ENCODE measurements at places on chromosomes 5 and 9. TPM values are rescaled to one million over a fixed set of nuclear protein-coding genes. Genes with fewer than 3 reads are reported as not detected.

- no peaks in the 10 kb centered on the region for H3K27me3 ChIP-seq
- no peaks in the 10 kb centered on the region for H3K36me3 ChIP-seq
- no peak overlapping the region for H3K27ac ChIP-seq
- DNase-seq, result no peak
- no peaks in the 10 kb centered on the region for H3K4me1 ChIP-seq
- no peak overlapping the region for H3K4me3 ChIP-seq
Measured at GRCh38 chr5:159353661-159354252, 23.5 kb upstream of the IL12B start.

DNA sequence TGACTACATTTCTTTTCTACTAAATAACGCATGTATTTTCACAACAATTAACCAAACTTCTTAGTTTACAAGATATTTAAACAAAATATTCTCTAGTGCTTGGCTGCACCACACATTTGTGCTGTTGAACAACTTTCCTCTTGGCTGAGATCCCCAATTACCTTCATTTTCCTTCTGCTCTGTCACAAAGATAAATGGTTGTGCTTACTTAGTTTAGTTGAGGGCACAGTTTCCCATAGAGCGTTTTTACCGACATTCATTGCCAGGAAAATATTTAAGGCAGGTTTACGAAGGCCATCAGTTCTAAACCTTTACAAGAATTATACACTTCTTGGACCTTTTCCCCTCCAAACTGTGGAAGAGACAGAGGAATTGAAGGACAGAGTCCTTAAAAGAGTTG lies 60.7 kb downstream of the PRUNE2 start:
- no peak for DNase-seq
- no peak overlapping the region for H3K4me3 ChIP-seq
- H3K36me3 ChIP-seq, result peaks cover under 1% of the 10 kb centered on the region
- no peaks in the 10 kb centered on the region for H3K4me1 ChIP-seq
- H3K27ac ChIP-seq, result no peak overlapping the region

DNA sequence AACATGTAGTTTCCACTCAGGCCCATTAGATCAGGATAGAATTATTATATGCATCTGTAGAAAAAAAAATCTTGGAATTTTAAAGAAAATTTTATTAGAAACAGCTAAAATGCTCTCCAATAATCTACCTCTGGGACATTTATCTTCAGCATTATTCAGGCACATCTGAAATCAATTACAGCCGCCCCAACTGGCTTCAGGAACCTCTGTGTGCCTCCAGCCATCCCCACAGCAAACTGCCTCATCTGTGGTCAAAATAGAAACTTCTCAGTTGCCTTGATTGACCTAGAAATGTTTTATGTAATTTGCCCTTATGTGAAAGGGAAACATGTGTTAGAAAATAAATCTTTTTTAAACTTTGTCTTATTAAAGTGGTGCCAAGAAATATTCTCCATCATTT lies 120.1 kb upstream of the LPAR1 start:
- DNase-seq, result no peak
- H3K36me3 ChIP-seq, result no peaks in the 10 kb centered on the region
- H3K4me3 ChIP-seq, result no peak overlapping the region
- no peak overlapping the region for H3K27ac ChIP-seq
- H3K27me3 ChIP-seq, result no peaks in the 10 kb centered on the region

DNA sequence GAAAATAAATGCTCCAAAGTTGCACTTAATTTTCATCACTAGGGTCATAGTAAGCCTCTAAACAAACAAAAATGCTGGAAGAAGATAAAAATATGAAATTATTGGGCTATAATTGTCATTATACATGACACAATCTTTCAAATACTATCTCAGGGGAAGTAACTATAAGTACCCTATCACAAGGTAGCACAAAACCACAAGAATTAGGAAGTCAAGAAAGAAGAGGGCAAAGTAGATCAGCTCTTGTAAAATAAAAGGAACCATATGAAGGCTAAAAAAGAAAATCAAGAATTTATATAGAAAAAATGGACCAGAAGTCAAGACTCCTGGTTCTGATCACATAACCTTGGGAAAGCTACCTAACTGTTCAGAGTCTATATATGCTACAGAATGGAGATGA lies 48.1 kb downstream of the DIAPH1 start:
- no peak overlapping the region for H3K27ac ChIP-seq
- H3K36me3 ChIP-seq, result peaks cover 56% of the 10 kb centered on the region
- no peak for DNase-seq
- H3K27me3 ChIP-seq, result no peaks in the 10 kb centered on the region

GRCh38 chr5:14109771-14110170 lies 33.4 kb upstream of the TRIO start:
- peaks cover 22% of the 10 kb centered on the region for H3K4me1 ChIP-seq
- H3K27ac ChIP-seq, result no peak overlapping the region
- peaks cover 16% of the 10 kb centered on the region for H3K27me3 ChIP-seq
- DNase-seq, result no peak
- H3K4me3 ChIP-seq, result no peak overlapping the region
- no peaks in the 10 kb centered on the region for H3K36me3 ChIP-seq

- no peak for DNase-seq
- H3K27ac ChIP-seq, result peak overlapping the region; percentile 72
- H3K4me1 ChIP-seq, result peaks cover 37% of the 10 kb centered on the region
Measured at GRCh38 chr9:35027860-35028259, 38.3 kb downstream of the DNAJB5 start.

DNA sequence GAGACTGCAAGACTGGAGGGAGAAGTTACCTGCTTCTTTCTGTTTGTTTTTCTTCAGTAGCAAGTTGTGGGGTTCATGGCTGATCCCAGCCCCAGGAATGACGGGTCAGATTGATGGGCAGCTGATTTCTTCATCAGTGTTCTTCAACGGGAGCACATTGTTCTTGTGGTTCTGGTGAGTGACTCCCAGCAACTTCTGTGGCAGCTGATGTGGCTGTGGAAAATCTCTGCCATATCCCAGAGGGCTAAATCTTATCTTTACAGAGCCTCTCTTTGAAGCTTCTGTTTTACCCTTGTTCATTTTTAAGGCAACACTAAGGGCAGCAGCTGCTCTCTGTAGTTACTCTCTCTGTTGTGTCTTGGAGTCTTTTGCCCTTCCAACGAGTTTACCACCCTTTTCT lies 710.3 kb downstream of the PRELID2 start:
- 0 out of 2 replicates have a peak, but pooled peaks cover 2% of the 10 kb centered on the region for H3K4me1 ChIP-seq
- no peak for DNase-seq
- H3K4me3 ChIP-seq, result no peak overlapping the region
- no peak overlapping the region for H3K27ac ChIP-seq
- H3K36me3 ChIP-seq, result no peaks in the 10 kb centered on the region

- H3K27me3 ChIP-seq, result no peaks in the 10 kb centered on the region
- DNase-seq, result no peak
- H3K4me1 ChIP-seq, result peaks cover 15% of the 10 kb centered on the region
- H3K4me3 ChIP-seq, result no peak overlapping the region
Measured at GRCh38 chr5:36298552-36298951, 3.1 kb downstream of the RANBP3L start.

GRCh38 chr5:157197086-157197485 lies 16.4 kb downstream of the ITK start:
- no peak overlapping the region for H3K4me3 ChIP-seq
- H3K27me3 ChIP-seq, result peaks cover 2% of the 10 kb centered on the region
- H3K27ac ChIP-seq, result no peak overlapping the region
- no peaks in the 10 kb centered on the region for H3K4me1 ChIP-seq
- DNase-seq, result no peak

- H3K36me3 ChIP-seq, result no peaks in the 10 kb centered on the region
- H3K27ac ChIP-seq, result no peak overlapping the region
- H3K4me3 ChIP-seq, result no peak overlapping the region
- DNase-seq, result no peak
- H3K27me3 ChIP-seq, result no peaks in the 10 kb centered on the region
Measured at GRCh38 chr5:95075111-95075510, 209.8 kb downstream of the MCTP1 start.

PTPRD gene
- total RNA-seq, result 69.6 TPM

S100Z gene
- not detected for total RNA-seq

Measured in WTC11 (cell line).